ENCODE measurements at places on chromosomes 3 and 15. TPM values are rescaled to one million over a fixed set of nuclear protein-coding genes. Genes with fewer than 3 reads are reported as not detected.

The ITIH1 gene
- total RNA-seq, result 0.04 TPM

The ADAMTSL3 gene
- total RNA-seq, result 0.22 TPM

- no peak for DNase-seq
Observed at GRCh38 chr3:75180945-75181298, 483.2 kb upstream of the FRG2C start.

DNA sequence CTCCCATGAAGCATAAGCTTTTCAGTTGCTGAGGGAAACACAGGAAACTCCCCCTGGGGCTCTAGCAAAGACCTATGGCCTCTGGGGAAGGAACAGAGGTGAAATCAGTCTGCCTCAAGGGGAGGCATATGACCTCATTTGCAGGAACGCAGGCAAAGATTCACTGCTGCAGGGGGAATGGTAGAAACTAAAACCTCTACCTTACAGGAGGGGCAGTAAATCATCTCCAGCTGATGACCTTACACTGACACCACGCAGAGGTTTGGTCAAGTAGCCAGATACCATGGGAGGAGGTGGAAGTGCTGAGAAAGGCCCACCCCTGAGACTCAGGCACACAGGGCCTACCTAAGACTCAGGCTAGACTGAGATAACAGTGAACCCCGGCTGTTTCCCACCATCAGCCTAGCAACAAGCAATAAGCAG is 81.1 kb downstream of the RAD18 start:
- no peak for DNase-seq

The CYP1A1 gene
- total RNA-seq, result not detected

Data from SJCRH30 (cell line).